ENCODE measurements at places on chromosomes 12 and 14. TPM values are rescaled to one million over a fixed set of nuclear protein-coding genes. Genes with fewer than 3 reads are reported as not detected.

DNA sequence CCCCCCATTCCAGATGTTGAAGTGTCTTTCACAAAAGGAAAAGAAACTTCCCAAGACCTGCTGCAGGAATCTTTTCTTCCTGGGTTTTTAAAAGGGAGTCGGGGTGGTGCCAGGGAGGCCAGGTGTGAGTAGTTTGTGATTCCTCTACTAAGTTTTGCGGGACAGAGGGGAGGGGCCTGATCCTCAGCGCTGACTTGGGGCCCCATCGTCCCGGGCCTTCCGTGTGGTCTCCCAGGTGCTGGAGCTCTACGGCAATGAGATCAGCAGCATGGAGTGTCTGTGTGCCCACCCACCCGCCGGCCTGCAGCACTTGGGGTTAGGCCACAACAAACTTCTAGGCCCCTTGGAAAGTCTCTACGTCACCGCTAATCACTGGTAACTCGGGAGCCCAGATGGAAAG, 4.5 kb downstream of the LRRC43 start:
- no peak overlapping the region for H3K4me3 ChIP-seq
- peaks cover 11% of the 10 kb centered on the region for H3K4me1 ChIP-seq
- no peak overlapping the region for H3K27ac ChIP-seq
- H3K36me3 ChIP-seq: no peaks in the 10 kb centered on the region
- DNase-seq: no peak
- peaks cover 12% of the 10 kb centered on the region for H3K27me3 ChIP-seq

VRTN gene
- total RNA-seq: not detected

- H3K36me3 ChIP-seq: peaks cover 63% of the 10 kb centered on the region
- H3K4me1 ChIP-seq: no peaks in the 10 kb centered on the region
- no peaks in the 10 kb centered on the region for H3K27me3 ChIP-seq
- no peak for DNase-seq
- H3K27ac ChIP-seq: no peak overlapping the region
These were observed 42.6 kb downstream of the TRAFD1 start for GRCh38 chr12:112167718-112168525.

DNA sequence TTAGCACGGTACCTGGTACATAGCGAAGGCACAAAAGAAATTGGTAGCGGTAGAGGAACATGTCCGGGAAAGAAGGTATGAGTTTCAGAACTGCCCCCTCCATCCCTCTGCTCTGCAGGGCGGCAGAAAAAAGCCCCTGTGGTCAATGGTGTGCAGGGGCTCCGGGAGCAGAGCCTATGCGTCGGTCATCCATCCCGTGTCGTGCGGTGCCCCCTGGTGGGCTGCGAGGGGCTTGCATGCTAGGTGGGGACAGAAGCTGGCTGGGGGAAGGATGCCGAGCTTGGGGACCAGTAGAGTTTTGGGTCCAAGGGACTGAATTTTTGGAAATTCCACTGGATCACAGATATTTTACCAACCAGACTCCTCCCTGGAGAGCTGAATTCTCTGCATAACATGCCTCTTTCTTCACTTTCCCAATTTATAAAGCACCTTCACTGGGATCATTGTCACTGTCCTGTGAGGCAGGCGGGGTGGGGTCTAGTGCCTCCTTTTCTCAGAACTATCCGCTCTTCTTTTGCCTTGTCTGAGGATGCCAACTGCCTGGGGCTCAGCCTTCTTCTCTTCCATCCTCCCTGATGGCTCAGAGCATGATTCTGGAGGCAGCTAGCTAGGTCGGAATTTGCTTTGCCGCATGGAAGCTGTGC, 148.7 kb downstream of the SMOC1 start:
- peak; percentile 72 for DNase-seq
- no peak overlapping the region for H3K27ac ChIP-seq
- no peak overlapping the region for H3K4me3 ChIP-seq
- no peaks in the 10 kb centered on the region for H3K4me1 ChIP-seq

DNA sequence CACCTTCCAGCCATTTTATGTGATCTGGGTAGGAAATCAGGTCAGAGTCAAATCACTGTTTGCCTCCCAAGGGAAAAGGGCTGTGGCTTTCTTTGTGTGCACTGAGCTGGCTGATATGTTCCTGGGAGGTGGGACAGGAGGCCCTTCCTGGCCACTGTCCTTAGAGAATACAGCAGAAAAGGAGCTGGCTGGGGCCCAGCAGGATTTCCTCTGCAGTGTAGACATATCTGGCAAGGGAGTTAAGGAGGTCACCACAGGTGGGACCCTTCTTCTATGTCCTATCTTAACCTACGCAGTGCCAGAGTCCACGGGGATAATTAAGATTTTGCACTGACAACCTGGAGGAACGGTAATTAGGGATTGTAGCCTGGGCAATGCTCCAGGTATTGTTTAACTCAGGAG, 145.3 kb downstream of the NTF3 start:
- H3K4me3 ChIP-seq: no peak overlapping the region
- no peak overlapping the region for H3K27ac ChIP-seq
- peaks cover 16% of the 10 kb centered on the region for H3K4me1 ChIP-seq
- H3K27me3 ChIP-seq: no peaks in the 10 kb centered on the region
- no peaks in the 10 kb centered on the region for H3K36me3 ChIP-seq
- DNase-seq: no peak

CBLN3 gene
- 2.3 TPM for total RNA-seq

WNT1 gene
- not detected for total RNA-seq

DHRS4L2 gene
- total RNA-seq: 19.4 TPM

AMHR2 gene
- total RNA-seq: 1.2 TPM

HSPB8 gene
- 47.9 TPM for total RNA-seq

- H3K27me3 ChIP-seq: peaks cover 11% of the 10 kb centered on the region
- no peaks in the 10 kb centered on the region for H3K36me3 ChIP-seq
- no peak overlapping the region for H3K4me3 ChIP-seq
- DNase-seq: no peak
- H3K27ac ChIP-seq: no peak overlapping the region
These were observed 67.3 kb downstream of the PRIMA1 start for GRCh38 chr14:93720981-93721483.

GRCh38 chr12:112906712-112907414, at the start of gene OAS1:
Gene OAS1 (plus strand): TSS chr12:112906962. CDS start chr12:112907040, 78 bp downstream.
- H3K27me3 ChIP-seq: no peaks in the 10 kb centered on the region
- no peaks in the 10 kb centered on the region for H3K36me3 ChIP-seq
- H3K27ac ChIP-seq: peak within 1 kb of the TSS; percentile 78
- no peak for DNase-seq
- H3K4me1 ChIP-seq: peaks cover 36% of the 10 kb centered on the region
- peak within 1 kb of the TSS; percentile 57 for H3K4me3 ChIP-seq

DNA sequence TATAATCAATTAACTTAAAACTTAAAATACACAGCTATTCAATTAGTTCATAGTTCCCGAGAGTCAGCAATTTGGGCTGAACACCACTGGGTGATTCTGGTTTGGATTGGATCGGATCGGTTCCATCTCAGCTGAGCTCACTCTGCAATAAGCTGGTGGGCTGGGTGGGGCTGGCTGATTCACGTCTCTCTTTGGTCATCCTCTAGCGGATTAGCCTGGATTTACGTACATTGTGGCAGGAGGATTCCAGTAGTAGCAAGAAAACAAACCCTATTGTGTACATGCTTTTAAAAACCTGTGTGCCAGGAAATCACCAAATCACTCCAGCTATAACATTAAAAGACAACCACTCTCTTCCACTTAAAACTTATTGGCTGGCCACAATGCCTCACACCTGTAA, 3.2 kb upstream of the CLEC4C start:
- H3K27me3 ChIP-seq: no peaks in the 10 kb centered on the region
- no peak for DNase-seq
- H3K27ac ChIP-seq: no peak overlapping the region

SLCO1C1 gene
- total RNA-seq: 0.92 TPM

RHEBL1 gene
- 1.5 TPM for total RNA-seq

GRCh38 chr14:81169711-81170103, 51.1 kb downstream of the GTF2A1 start:
- no peaks in the 10 kb centered on the region for H3K27me3 ChIP-seq
- peaks cover 17% of the 10 kb centered on the region for H3K4me1 ChIP-seq
- peak overlapping the region; percentile 85 for H3K4me3 ChIP-seq
- peak overlapping the region; percentile 95 for H3K27ac ChIP-seq

GRCh38 chr12:19125325-19125724, 4.2 kb upstream of the PLEKHA5 start:
- no peaks in the 10 kb centered on the region for H3K4me1 ChIP-seq
- H3K36me3 ChIP-seq: no peaks in the 10 kb centered on the region

DNA sequence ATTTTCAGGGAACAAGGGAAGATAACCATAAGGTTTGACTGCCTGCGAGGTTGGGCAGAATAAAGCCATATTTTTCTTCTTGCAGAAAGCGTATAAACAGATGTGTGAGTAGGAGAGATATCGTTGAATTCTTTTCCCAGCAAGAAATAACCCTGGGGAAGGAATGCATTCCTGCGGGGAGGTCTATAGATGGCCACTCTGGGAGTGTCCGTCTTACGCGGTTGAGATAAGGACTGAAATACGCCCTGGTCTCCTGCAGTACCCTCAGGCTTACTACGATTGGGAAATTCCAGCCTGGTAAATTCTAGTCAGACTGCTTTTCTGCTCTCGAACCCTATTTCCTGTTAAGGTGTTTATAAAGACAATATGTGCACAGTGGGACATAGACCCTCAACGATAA, 225.0 kb downstream of the LRIG3 start:
- no peak overlapping the region for H3K27ac ChIP-seq
- DNase-seq: no peak
- no peaks in the 10 kb centered on the region for H3K36me3 ChIP-seq
- H3K4me3 ChIP-seq: no peak overlapping the region
- no peaks in the 10 kb centered on the region for H3K4me1 ChIP-seq

- no peaks in the 10 kb centered on the region for H3K36me3 ChIP-seq
- no peak for DNase-seq
- H3K4me3 ChIP-seq: no peak overlapping the region
- H3K27me3 ChIP-seq: peaks cover 4% of the 10 kb centered on the region
These were observed 92.5 kb upstream of the GZMB start for GRCh38 chr14:24726480-24726879.

ERBB3 gene
- total RNA-seq: 80.5 TPM

SYCP3 gene
- total RNA-seq: 0.71 TPM

- no peaks in the 10 kb centered on the region for H3K4me1 ChIP-seq
- H3K27me3 ChIP-seq: no peaks in the 10 kb centered on the region
- H3K4me3 ChIP-seq: no peak overlapping the region
- no peaks in the 10 kb centered on the region for H3K36me3 ChIP-seq
- no peak for DNase-seq
- H3K27ac ChIP-seq: no peak overlapping the region
These were observed 109.6 kb downstream of the ATXN7L3B start for GRCh38 chr12:74647256-74647655.

RD3L gene
- total RNA-seq: not detected
